CD4-positive, alpha-beta T cell treated with Interleukin-15 for 1 hour (primary cell): ENCODE measurements at places on chromosomes 6 and 20.

- no peak for DNase-seq
Observed at GRCh38 chr20:38278131-38278530, 17.6 kb upstream of the KIAA1755 start.

GRCh38 chr6:63322981-63323380, 3.2 kb upstream of the LGSN start:
- no peak for DNase-seq

GRCh38 chr6:55992546-55992945, 117.2 kb upstream of the BMP5 start:
- no peak for DNase-seq

DNA sequence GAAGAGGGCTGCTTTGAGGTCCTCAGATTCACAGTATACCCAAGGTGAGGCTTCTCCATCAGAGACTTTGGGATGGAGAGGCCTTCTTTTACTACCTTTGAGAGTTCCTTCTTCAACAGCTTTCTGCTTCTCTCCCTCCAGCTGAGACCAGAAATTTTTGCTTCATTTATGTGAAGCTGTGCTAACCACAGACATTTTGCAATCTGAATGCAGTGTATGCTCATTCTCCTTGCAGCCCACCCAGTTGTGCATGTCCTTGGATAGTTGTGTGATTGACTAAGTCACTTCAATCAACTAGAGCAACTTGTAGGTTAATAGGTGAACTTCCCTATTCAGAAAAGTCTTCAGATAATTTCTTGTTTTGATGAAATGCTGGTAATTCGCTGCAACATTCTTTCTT, 20.1 kb downstream of the DCBLD1 start:
- DNase-seq = no peak
